ENCODE measurements at places on chromosomes 12 and 14.

GRCh38 chr14:61388173-61388975 is 67.0 kb downstream of the PRKCH start:
- DNase-seq, result peak; percentile 97

GRCh38 chr12:119836781-119837180 is 40.3 kb downstream of the CIT start:
- no peak for DNase-seq

GRCh38 chr14:80447392-80447791 is 236.1 kb upstream of the DIO2 start:
- DNase-seq, result no peak

DNA sequence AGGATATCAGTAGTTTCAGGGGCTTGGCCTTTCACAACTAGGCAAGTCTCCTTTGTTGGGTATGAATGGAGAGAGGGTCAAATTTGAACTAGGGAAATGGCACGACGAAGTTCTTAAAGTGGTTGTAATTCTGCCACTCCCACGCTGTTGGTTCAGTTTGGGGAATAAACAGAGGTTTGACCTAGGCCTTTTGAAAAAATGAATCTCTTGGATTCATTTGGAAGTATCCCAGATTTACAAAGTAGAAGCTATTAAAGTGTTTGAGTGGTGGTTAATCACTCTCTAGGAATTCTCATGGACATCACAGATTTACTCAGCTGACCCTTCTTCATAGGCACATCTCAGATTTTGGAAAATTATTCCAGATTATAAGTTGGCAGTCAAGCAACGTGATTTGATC is 14.8 kb downstream of the BATF start:
- no peak for DNase-seq

- no peak for DNase-seq
Observed at GRCh38 chr12:69059465-69060457, 126.8 kb upstream of the CPM start.

DNA sequence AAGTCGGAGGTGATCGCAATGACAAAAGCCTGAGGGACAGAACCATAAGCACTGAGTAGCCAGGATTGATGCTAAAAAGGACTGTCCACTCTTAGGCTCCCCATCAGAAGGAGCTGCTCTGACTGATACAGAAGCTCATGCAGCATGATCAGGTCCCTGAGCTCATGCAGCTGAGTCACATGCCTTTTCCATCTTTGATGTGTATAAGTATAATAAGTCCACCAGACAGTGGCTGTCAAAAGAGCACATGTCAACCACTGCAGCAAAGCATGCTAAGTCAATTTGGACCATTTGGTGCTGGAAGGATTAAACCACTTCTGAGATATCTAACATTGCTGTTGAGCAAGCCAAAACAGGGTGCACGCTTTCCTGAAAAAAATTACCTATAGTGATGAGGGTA is 144.1 kb downstream of the NTF3 start:
- no peak for DNase-seq

DNA sequence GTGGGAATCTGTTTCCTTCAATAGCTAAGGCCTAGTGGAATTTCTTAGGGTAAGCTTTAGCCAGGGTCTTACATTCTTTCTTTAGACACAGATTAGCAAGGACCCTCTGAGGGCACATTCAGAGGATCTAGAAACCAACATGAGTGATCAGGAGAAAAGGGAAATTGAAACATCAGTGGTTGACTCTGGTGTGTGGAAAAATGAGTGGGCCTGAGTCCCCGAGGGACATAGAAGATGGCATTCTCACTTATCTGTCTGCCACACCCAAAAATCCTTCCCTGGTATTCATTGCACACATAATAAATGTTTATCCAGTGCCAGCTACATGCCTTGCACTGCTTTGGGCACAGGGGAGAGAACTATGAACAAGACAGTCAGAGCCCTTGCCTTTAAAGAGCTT is 82.9 kb downstream of the SSPN start:
- DNase-seq, result no peak

DNA sequence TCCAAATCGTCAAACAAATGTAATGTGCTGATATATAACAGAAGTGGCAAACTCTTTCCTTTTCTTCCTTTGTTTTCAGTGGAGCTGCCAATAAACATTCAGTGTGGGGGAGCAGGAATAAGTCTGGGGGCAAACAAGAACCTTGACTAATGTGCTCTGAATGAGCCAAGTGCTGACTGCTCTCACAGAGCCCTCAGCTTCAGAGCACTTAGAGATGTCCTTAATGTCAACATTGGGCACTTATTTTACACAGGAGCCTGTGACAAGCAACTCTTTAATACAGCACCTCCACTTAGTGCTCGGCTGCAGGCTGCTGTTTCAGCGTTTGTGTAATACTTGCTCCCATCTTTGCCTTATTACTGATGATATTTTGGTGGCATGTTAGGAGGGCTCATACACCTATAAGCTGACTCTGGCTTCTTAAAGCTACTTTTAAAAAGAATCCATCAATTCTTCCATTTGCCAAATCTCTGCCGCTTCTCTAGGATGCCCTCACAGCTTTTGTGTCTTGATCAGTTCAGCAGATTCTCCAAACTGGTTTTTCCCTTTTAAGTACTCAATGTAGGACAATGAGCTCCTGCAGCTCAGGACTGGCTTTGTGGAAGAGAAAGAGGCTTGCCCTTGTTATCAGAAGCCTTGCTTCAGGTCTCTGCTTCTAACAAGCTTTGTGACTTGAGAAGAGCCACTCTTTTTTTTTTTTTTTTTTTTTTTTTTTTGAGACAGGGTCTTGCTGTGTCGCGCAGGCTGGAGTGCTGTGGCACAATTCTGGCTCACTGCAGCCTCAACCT is 206.6 kb downstream of the MON2 start:
- DNase-seq, result no peak

DNA sequence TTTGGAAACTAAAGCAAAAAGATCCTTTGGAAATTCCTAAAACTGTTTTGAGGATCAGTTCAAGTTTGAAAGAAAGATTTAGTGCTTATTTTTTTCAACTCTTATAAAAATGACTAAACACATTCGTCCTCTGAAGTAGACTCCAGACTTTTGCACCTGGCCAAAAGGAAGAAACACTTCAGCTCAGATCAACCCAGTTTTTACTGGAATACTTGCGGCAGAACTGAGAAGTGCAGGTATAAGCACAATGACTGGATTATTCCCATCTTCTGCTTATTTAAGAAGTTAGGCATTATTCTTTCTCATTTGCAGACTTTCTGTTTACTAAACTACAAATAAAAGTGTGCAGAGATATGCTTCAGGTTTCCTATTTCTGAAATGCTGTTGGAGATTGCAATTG is 41.9 kb downstream of the PDE6H start:
- no peak for DNase-seq

- no peak for DNase-seq
Observed at GRCh38 chr14:50320283-50320682, 8.2 kb downstream of the DMAC2L start.

- peak; percentile 22 for DNase-seq
Observed at GRCh38 chr12:57740656-57741412, 2.3 kb upstream of the AGAP2 start.

DNA sequence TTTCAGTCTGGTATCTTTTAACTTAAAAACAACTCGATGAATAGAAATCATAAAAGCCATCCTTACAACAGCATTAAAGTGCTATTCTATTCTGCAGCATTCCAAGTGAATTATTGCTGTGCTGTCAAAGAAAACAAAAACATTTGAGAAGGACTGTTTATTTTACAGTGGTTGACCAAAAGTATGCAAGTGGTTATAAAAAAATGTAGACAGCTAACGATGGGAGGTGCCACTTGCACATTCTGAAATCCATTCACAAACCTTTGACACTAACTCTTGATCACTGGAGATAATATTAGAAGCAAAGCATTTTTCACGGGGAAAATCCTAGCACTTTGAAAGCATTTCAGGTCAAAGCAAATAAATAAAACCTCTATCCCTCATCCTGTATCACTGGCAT is 55.6 kb downstream of the HMGA2 start:
- no peak for DNase-seq

All from DMS153 (cell line).